ENCODE measurements at places on chromosomes 5 and 9. TPM values are rescaled to one million over a fixed set of nuclear protein-coding genes. Genes with fewer than 3 reads are reported as not detected.

Gene RABGAP1
- total RNA-seq, result 69.0 TPM

Gene C9orf50
- not detected for total RNA-seq

GRCh38 chr5:179852993-179853547 lies 5.5 kb downstream of the MRNIP start:
- H3K36me3 ChIP-seq, result peaks cover 47% of the 10 kb centered on the region
- peaks cover 6% of the 10 kb centered on the region for H3K4me1 ChIP-seq
- no peak for DNase-seq

- H3K4me3 ChIP-seq, result no peak overlapping the region
- peak overlapping the region; percentile 99 for H3K27ac ChIP-seq
- no peaks in the 10 kb centered on the region for H3K36me3 ChIP-seq
Measured at GRCh38 chr5:151083081-151083676, 2.3 kb upstream of the TNIP1 start.
